CD4-positive, alpha-beta T cell (primary cell): ENCODE measurements at places on chromosomes 13 and 19. TPM values are rescaled to one million over a fixed set of nuclear protein-coding genes. Genes with fewer than 3 reads are reported as not detected.
A peak's percentile ranks its signal among the peaks of the same experiment; 100 is the strongest.

- no peak for DNase-seq
Measured at GRCh38 chr13:33217256-33217655, 68.3 kb downstream of the STARD13 start.

- DNase-seq: peak; percentile 68
Measured at GRCh38 chr19:45404557-45405434, at the start of gene PPP1R13L. Gene PPP1R13L, minus strand, starts transcription at chr19:45405069. Its CDS starts 6,751 bp downstream, at chr19:45398318.

- no peak for DNase-seq
Measured at GRCh38 chr13:109002934-109003333, 373.5 kb downstream of the MYO16 start.

- no peak for DNase-seq
Measured at GRCh38 chr13:72884101-72884500, 102.2 kb downstream of the PIBF1 start.

DNA sequence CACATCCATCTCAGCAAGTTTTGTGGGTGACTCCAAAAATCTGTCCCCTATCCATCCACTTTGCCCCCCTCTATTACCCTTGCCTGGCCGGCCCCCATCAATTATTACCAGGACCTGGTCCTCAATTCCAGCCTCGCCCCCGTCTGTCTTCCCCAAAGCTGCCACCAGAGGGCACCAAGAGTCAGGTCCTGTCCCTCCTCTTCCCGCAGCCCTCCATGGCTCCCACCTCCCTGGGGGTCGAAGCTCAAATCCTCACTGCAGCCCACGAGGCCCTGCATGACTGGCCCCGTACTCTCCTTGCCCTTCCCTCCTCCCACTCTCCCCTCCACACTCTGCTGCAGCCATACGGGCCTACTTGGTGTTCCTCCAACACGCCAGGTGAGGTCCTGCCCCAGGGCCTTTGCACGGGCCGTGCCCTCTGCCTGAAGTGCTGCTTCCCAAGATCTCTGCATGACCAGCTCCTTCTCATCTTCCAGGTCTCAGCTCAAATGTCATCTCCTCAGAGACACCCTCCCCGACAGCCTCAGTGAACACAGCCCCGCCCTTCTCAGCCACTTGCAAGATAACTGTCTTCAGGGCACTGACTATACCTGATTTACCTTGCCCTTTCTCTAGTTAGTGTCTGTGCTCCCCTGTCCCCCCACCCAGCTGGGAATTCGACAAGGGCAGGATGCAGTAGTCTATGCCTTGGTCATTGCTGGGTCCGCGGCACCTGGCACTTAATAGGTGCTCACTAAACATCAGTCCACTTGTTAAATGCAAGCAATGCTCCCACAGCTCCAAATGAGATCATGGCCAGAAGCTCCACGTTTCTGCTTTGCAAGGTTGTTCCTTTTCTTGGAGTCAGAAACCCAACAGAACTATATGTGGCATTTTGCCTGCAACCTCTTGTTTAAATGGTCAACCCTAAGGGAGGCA, 16.8 kb upstream of the SEMA6B start:
- peak; percentile 78 for DNase-seq

- DNase-seq: no peak
Measured at GRCh38 chr19:53101518-53101917, 1.7 kb downstream of the ZNF160 start.

DNA sequence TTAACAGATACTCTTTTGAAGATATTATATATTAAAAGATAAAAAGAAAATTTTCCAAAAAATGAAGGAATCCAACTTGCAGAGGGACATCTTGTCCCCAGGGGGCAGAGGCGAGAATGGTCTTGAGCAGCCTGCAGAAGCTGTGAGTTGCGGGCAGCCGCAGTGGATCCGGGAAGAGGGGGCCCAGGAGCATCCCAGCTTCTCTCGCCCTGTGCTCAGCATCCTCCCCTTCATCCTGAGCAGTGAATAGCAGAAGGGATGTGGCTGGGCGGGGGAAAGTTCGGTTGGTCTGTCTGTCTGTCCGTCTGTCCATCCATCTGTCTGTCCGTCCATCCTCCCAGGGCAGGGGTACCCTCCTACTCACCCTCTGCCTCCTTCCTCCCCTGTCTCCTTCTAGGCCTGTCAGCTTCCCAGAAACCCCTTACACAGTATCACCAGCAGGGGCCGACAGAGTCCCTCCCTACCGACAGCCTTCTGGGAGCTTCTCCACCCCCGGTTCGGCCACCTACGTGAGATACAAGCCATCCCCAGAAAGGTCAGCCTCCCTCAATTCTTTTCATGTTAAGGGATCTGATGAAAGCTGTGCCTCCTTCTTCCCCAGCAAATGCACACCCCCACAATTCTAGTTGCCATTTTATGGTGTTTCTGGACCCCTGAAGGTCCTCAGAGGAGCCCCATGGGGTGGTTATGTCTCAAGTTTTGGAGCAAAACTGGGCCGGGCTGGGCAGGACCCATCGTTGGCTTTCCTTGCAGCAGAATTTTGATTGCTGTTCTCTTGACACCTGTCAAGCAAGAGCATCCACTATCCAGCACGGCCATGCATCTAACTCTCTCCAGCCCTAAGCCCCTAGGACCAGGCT, 81.6 kb downstream of the DPF1 start:
- peak; percentile 14 for DNase-seq

DNA sequence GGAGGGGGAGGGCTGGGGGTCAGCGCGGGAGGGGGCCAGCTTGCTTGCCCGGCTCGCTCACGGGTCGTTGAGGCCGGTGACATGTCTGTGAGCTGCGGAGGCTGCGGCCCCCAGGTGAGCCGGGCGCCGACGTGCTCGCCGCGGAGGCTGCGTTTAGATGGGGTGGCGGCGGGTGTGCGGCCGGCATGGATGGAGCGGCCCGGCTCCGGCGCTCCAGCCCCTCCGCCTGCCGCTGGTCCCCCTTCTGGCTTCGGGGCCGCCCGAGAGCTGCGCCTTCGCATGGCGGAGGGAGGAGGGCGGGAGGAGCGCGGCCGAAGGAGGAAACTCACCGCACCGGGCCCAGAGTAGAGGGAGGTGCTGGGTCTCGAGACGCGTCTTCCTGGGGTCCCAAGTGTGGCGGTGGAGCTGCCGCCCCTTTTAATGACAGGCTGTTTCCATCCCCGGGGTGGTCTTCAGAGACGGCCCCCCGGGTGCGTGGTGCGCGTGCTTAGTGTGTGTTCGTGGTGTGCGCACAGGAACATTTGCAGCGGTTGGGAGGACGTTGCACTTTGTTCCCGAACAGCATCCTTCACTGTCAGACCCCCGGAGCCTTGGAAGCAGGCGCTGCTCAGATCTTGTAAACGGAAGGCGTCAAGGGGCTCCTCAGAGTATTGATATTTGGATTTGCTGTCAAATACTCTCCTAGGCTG, at the start of gene AKAP11:
AKAP11 (plus strand) TSS at position 38 of the 689 bp plus-strand sequence. CDS start 14,197 bp downstream, outside the sequence.
- peak; percentile 33 for DNase-seq

DNA sequence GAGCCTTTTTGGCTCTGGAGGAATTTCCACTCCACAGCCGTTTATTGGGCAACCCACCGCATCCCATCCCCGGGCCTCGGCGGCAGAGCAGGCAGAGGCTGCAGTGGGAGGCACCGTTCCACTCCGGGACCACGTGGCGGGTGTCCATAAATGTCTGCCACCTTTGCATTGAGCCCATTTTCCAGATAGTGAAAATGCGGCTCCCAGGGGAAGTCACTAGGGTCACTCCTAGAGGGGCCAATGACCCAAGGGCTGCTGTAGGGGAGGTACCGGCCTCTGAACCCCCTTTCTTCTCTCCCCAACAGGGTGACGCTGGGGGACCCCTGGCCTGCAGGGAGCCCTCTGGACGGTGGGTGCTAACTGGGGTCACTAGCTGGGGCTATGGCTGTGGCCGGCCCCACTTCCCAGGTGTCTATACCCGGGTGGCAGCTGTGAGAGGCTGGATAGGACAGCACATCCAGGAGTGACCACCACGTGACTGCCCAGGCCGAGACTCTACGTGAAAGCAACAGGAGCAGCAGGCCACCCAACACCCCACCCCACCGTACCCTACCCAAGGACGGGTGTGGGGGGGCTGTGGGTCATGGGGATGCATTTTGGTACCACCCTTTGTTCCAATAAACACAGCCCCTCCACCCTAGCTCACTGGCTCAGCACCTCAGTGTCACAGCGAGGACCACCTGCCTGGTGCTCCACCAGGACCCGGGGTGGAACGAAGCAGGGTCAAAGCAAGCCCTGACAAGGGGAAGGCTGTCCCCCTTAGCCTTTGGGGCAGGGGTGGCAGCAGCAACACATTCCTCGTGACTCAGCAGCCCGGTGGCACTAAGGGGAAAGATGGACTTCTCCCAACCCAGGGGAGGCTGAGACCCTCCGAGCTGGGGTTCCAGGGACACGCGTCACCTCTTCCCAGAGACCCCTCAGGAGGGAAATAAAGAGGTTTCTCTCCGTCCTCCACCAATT, 1.5 kb downstream of the TIMM13 start:
- DNase-seq: peak; percentile 31

DNA sequence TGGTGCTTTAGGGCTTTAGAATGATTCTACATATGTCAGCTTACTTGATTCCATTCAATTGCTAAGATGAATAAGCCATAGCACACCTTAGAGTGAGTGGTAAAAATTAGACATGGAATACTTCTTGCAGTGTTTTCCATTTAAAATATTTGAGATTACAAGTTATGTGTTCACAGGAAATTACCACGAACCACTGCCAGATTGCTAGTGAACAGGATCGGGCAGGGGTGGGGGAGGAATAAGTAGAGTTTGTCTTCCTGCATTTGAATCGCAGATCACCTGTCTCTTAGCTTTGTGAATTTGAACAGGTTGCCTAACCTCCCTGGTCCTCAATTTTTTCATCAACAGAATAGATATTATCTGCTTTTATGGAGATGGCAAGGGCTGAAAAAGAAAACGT, 124.6 kb downstream of the GGACT start:
- no peak for DNase-seq

DNA sequence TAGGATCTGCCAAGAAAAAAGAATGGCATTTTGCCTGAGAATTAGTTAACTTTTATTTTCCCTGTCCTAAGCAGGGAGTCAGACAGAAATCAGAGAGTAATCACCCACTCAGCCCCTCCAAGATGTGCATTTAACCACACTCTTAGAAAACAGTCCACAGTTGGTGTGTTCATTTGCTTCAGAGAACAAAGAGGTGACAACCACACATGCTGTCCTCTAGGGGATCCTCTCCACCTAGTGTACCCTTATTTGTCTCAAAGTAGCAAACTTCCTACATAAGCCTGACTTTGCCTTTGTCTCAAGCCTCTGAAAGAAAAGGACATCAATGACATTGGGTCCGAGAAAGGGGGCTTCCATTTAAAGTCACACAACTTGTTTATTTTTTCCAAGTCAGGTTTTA, 107.0 kb upstream of the RFC3 start:
- DNase-seq: no peak

- no peak for DNase-seq
Measured at GRCh38 chr19:17332677-17333581, 1.7 kb downstream of the ANO8 start.

GRCh38 chr13:95787356-95788099, 110.6 kb downstream of the DNAJC3 start:
- DNase-seq: no peak

GRCh38 chr13:100436099-100436498, 152.5 kb downstream of the GGACT start:
- no peak for DNase-seq

GRCh38 chr13:31035185-31035965, 102.9 kb downstream of the TEX26 start:
- no peak for DNase-seq

DNA sequence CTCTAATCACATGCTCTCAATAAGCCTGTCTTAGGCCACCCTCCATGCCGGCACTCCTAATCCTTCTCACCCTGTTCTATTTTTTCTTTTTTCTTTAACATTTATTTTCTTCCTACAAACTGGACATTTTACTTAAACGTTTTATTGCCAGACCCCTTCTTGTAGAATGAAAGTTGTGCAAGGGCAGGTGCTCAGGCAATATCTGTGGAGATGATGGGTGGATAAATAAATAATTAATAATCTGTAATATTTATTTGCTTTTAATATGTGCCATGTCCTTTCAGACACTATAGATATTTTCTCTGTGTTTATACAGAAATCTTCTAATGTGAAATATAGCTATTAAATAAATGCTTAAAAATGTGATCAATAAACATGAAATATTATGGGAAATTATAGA, 815.7 kb upstream of the MIR17HG start:
- no peak for DNase-seq

DNA sequence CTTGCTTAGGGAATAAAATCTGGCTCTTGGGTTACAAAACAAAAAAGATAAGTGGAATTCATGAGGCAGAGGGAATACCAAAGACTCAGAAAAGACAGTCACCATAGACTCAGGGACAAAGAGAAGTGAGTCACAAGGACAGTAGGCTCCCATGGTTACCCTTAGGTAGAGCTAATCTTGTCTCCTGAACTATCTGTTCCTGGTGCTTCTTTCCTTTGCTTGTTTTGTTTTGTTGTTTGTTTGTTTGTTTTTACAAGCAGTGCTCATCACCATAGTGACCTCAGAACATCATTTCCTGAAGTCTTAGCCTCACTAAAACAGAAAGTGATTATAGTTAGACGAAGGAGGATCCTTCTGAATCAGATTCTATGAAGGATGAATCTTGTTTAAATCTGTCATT, 142.3 kb upstream of the SOX21 start:
- DNase-seq: no peak

DNA sequence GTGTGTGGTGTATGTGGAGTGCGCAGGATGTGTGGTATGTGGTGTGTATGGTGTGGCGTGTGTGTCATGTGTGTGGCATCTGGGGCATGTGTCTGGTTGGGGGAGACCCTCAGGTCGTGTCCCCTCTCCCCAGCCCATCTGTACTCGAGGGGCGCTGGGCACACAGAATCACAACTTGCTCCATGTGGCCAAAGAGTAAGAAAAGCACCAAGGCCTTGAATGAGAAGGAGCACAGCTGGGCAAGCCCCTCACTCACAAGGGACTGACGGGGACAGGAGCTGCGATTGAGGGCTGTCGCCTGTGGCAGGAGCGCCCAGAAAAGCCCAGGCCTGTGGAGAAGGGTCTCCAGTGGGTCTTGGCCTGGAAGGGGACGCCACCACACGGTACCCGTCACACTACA, 62.8 kb downstream of the PEPD start:
- DNase-seq: no peak

DNA sequence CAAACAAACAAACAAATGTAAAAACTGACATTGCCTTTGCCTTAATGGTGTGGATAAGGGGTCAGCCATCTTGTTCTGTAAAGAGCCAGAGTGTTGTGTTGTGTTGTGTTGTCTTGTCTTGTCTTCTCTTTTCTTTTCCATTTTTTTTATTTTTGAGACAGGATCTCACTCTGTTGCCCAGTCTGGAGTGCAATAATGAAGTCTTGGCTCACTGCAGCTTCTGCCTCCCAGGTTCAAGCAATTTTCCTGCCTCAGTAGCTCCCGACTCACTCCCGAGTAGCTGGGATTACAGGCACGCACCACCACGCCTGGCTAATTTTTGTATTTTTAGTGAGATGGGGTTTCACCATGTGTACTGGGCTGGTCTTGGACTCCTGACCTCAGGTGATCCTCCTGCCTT, 27.8 kb downstream of the TIMM13 start:
- no peak for DNase-seq

- peak; percentile 86 for DNase-seq
Measured at GRCh38 chr19:45643024-45643926, 4.1 kb upstream of the EML2 start.

GRCh38 chr13:50797091-50797490, 46.4 kb downstream of the DLEU7 start:
- DNase-seq: no peak

GRCh38 chr19:4684312-4685095, 14.4 kb upstream of the MYDGF start:
- no peak for DNase-seq

SPRY2 gene
- 0.33 TPM for total RNA-seq

RDH8 gene
- not detected for total RNA-seq

ADGRE3 gene
- not detected for total RNA-seq

WDR87 gene
- total RNA-seq: not detected

ZNF534 gene
- not detected for total RNA-seq

TUBB4A gene
- 0.53 TPM for total RNA-seq

ZNF345 gene
- 5.9 TPM for total RNA-seq

CHMP2A gene
- 60.5 TPM for total RNA-seq

SUPT20H gene
- total RNA-seq: 61.7 TPM
